Type B pancreatic cell (in vitro differentiated cells): ENCODE measurements at places on chromosomes 7 and 10.

DNA sequence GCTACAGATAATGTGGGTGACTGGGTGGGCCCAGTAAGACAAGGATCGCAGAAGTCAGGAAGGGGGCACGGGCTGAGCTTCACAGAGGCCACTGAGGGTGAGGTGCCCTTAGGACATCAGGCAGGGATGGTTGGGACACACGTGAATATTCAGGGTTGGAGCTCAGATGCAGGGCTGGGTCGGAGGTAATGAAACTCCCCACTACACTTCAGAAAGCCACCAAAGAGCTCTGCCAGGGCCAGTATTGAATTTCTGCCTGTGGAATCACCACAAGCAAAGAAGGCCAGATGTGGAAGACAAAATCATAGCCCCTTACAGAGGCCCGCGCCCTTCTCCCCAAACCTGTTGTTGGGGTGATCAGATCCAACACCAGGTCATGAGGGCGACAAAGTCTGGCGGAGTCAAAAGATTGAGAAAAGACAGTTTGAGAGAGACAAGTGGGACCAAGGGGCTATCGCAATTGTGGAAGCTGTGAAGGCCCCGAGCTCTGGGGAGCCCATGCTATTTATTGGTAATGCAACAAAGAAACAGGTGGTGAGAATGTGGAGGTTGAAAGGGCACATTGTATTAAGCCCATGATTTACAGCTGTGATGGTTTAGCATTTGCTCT lies 42.4 kb downstream of the STRA8 start:
- DNase-seq = no peak
- no peak overlapping the region for H3K27ac ChIP-seq
- peaks cover 3% of the 10 kb centered on the region for H3K4me1 ChIP-seq
- no peaks in the 10 kb centered on the region for H3K36me3 ChIP-seq
- H3K27me3 ChIP-seq = peaks cover 11% of the 10 kb centered on the region
- H3K4me3 ChIP-seq = no peak overlapping the region

DNA sequence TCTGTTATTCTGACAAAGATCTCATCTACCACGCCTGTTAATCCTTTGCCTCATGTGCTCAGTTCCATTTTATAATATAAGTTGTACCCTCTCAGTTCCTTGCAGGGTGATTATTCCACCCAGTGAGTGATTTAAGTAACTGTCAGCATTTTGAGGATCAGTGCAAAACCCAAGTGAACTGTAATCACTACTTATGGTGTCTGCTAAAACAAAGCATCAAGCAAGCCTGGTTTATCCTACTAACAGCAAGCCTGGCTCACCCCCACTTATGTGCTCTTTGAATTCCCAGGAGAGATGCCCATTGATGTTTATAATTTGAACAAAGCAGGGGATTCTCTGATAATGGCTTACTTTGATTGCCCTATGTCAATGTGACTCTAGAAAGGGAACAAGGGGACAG lies 186.8 kb upstream of the LRGUK start:
- no peak overlapping the region for H3K27ac ChIP-seq
- H3K4me3 ChIP-seq = no peak overlapping the region
- no peaks in the 10 kb centered on the region for H3K27me3 ChIP-seq
- peaks cover 6% of the 10 kb centered on the region for H3K4me1 ChIP-seq

DNA sequence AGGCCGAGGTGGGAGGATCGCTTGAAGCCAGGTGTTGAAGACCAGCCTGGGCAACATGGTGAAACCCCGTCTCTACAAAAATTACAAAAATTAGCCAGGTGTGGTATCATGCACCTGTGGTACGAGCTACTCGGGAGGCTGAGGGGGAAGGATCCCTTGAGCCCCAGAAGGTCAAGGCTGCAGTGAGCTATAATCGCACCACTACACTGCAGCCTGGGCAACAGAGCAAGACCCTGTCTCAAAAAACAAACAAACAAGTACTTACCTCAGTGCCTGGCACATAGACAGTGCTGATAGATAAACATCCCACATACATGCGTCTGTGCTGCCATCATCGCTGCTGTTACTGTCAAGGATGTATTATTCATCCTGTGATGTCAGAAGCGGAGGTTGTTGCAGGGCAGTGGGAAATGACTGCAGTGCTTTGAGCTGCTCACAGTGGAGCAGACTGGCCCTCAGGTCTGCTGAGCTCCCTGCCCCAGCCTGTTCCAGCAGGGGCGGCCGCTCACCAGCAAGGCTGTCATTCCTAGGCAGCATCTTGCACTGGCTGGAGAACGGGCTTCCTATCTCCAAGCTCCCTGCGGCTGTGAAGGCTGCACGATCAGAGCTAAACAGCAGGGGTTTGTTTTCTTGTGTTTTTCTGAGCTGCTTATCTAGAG lies 18.6 kb downstream of the FOXK1 start:
- DNase-seq = no peak
- no peaks in the 10 kb centered on the region for H3K27me3 ChIP-seq
- H3K36me3 ChIP-seq = no peaks in the 10 kb centered on the region
- H3K4me3 ChIP-seq = no peak overlapping the region
- peak overlapping the region; percentile 83 for H3K27ac ChIP-seq

GRCh38 chr10:131949041-131949862 lies 32.5 kb downstream of the BNIP3 start:
- no peaks in the 10 kb centered on the region for H3K27me3 ChIP-seq
- H3K4me3 ChIP-seq = no peak overlapping the region
- H3K4me1 ChIP-seq = no peaks in the 10 kb centered on the region

GRCh38 chr10:46079831-46080585 lies 33.9 kb upstream of the MSMB start:
- no peak overlapping the region for H3K4me3 ChIP-seq
- peaks cover 3% of the 10 kb centered on the region for H3K27me3 ChIP-seq
- DNase-seq = no peak
- no peaks in the 10 kb centered on the region for H3K4me1 ChIP-seq
- H3K27ac ChIP-seq = no peak overlapping the region

- H3K4me3 ChIP-seq = no peak overlapping the region
- no peak for DNase-seq
- no peaks in the 10 kb centered on the region for H3K27me3 ChIP-seq
- no peak overlapping the region for H3K27ac ChIP-seq
Measured at GRCh38 chr7:84821671-84822534, 365.0 kb downstream of the SEMA3D start.

DNA sequence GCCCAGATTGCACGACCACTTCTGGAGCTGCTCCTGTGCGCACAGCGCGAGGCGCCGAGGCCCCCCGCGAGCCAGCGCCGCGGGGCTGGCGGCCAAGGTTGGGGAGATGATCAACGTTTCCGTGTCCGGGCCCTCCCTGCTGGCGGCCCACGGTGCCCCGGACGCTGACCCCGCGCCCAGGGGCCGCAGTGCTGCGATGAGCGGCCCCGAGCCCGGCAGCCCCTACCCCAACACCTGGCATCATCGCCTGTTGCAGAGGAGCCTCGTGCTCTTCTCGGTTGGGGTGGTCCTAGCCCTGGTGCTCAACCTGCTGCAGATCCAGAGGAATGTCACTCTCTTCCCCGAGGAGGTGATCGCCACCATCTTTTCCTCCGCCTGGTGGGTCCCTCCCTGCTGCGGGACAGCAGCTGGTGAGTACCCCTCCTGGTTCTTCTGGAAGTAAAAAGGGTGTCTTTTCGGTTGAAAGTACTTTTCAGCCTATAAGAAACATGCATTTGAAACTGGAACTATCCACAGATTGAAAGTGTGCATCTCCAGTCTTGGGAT lies 683 bp downstream of the INSIG1 start:
- peak overlapping the region; percentile 94 for H3K4me3 ChIP-seq
- peaks cover 12% of the 10 kb centered on the region for H3K36me3 ChIP-seq
- H3K27me3 ChIP-seq = no peaks in the 10 kb centered on the region
- H3K27ac ChIP-seq = peak overlapping the region; percentile 86
- peaks cover 20% of the 10 kb centered on the region for H3K4me1 ChIP-seq

GRCh38 chr10:62384057-62384446 lies 9.9 kb downstream of the ZNF365 start:
- H3K27me3 ChIP-seq = peaks cover 7% of the 10 kb centered on the region
- H3K36me3 ChIP-seq = no peaks in the 10 kb centered on the region
- no peaks in the 10 kb centered on the region for H3K4me1 ChIP-seq
- no peak for DNase-seq
- no peak overlapping the region for H3K27ac ChIP-seq

GRCh38 chr7:31114593-31115343 lies 62.7 kb downstream of the ADCYAP1R1 start:
- H3K36me3 ChIP-seq = no peaks in the 10 kb centered on the region
- no peaks in the 10 kb centered on the region for H3K4me1 ChIP-seq
- no peak overlapping the region for H3K27ac ChIP-seq
- H3K27me3 ChIP-seq = peaks cover 51% of the 10 kb centered on the region
- DNase-seq = no peak

DNA sequence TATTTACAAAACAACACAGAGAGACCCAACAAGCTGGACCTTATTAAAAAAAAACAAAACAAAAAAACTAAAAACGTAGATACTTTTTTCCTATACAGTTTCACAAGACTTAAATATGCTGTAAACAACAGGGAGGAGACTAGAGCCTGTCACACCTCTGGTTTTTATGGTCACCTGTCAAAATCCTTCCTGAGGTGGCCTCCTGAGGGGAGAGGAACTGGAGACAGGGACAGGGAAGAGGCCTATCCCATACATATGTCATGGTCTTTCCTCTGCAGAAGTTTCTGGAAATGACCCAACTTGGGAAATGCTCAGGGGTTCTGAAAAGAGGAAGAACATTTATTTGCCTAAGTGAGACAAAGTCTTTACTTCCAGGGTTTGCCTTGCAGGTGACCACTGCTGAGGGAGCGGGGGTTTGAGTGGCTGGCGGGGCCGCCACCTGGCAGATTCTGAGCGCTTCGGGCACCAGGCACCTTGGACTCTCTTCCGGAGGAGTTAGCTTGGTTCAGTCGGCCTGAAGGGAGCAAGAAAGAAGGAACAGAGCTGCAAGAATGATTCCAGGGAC lies 18.3 kb downstream of the CPA1 start:
- H3K4me3 ChIP-seq = no peak overlapping the region
- peaks cover 42% of the 10 kb centered on the region for H3K36me3 ChIP-seq
- no peaks in the 10 kb centered on the region for H3K27me3 ChIP-seq

GRCh38 chr7:49297958-49298357 lies 373.6 kb downstream of the CDC14C start:
- no peak overlapping the region for H3K27ac ChIP-seq
- no peaks in the 10 kb centered on the region for H3K27me3 ChIP-seq
- H3K4me1 ChIP-seq = no peaks in the 10 kb centered on the region
- DNase-seq = no peak
- no peak overlapping the region for H3K4me3 ChIP-seq
- H3K36me3 ChIP-seq = no peaks in the 10 kb centered on the region

DNA sequence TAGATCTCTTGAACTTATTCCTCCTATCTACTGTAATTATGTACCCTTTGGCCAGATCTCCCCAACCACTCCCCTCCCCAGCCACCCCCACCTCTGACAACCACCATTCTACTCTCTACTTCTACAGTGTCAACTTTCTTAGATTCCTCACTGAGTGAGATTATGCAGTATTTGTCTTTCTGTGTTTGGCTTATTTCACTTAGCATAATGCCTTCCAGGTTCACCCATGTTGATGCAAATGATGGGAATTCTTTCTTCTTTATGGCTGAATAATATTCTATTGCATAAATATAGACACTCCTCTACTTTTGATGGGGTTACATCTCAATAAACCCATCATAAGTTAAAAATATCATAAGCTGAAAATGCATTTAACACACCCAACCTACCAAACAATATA lies 21.3 kb upstream of the HNRNPH3 start:
- no peak overlapping the region for H3K27ac ChIP-seq
- H3K36me3 ChIP-seq = no peaks in the 10 kb centered on the region
- no peak for DNase-seq
- no peaks in the 10 kb centered on the region for H3K27me3 ChIP-seq

DNA sequence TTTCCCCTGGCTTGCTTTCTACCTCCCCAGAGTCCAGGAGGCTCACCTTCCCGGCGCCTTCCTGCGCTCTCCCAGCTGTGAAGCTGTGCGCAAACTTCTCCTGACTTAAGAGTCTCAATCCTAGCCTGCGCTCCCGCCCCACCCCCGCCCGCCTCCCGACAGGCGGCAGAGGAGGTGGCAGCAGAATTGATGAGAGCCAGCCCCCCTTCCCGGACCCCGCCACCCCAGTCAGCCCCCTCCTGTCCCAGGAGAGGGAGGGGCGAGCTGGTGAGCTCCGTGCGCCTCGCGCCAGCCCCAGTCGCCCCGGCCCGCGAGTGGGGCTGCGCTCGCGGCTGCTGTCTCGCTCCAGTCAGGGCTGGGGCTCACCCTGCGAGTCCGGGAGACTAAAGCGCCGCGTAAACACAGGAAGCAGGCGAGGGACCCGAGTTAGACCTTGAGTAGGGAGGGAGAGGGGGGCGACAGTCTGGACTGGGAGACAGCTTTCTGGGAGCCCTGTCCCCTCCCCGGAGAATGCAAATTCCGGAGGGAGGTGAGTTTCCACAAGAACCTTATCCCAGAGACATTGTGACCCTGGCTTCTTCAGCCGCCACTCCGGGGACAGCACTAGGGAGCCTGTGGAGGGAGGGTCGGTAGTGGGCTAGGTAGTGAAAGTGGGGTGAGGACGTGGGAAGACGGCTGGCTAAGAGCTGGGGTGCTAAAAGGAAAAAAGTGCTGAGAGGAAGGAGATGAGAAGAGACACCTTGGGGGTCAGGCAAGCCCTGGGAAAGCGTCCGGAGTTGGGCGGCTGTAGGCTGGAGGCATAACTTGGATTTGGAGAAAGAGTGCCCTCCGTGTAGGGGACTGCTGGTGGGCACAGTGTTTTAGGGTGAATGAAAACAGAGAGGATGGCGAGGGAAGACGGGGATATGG lies at the start of gene CALCR:
TSS of gene CALCR (minus strand) at position 79 of the 909 bp plus-strand sequence. CDS start 87,743 bp downstream, outside the sequence.
- H3K27ac ChIP-seq = no peak within 1 kb of the TSS
- no peaks in the 10 kb centered on the region for H3K36me3 ChIP-seq
- peaks cover 6% of the 10 kb centered on the region for H3K4me1 ChIP-seq
- H3K27me3 ChIP-seq = peaks cover 93% of the 10 kb centered on the region

- H3K4me3 ChIP-seq = no peak overlapping the region
- peaks cover 3% of the 10 kb centered on the region for H3K27me3 ChIP-seq
- H3K36me3 ChIP-seq = no peaks in the 10 kb centered on the region
- DNase-seq = no peak
Measured at GRCh38 chr10:80760914-80761371, 223.2 kb downstream of the SH2D4B start.

GRCh38 chr10:2791774-2792443 lies 275.4 kb upstream of the PFKP start:
- no peaks in the 10 kb centered on the region for H3K4me1 ChIP-seq
- no peaks in the 10 kb centered on the region for H3K36me3 ChIP-seq
- H3K27ac ChIP-seq = no peak overlapping the region
- H3K27me3 ChIP-seq = peaks cover 27% of the 10 kb centered on the region

- H3K27me3 ChIP-seq = peaks cover 30% of the 10 kb centered on the region
- no peak overlapping the region for H3K27ac ChIP-seq
- H3K4me3 ChIP-seq = no peak overlapping the region
- DNase-seq = no peak
Measured at GRCh38 chr7:114658216-114658615, 243.6 kb downstream of the FOXP2 start.

DNA sequence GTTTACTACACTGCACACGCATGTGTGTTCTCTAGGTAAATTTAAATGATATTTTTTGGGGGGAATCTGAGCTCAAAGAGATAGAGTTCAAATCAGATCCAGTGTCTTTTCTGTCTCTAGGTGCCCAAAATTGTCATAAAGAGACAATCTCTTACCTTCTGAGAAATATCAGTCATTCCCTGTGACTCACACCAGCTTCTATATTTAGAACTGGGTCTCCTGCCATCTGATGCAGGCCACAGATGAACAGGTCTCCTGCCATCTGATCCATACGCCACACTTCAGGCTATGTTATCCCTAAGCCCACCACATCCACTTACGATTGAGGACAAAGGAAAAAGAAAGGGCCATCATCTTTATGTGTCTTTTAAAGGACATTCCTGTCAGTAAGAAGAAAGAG lies 136.3 kb upstream of the LAMB4 start:
- H3K36me3 ChIP-seq = no peaks in the 10 kb centered on the region
- H3K4me3 ChIP-seq = no peak overlapping the region
- H3K27me3 ChIP-seq = no peaks in the 10 kb centered on the region
- H3K27ac ChIP-seq = no peak overlapping the region

GRCh38 chr10:102635377-102635776 lies 8.9 kb upstream of the TRIM8 start:
- peak overlapping the region; percentile 24 for H3K4me3 ChIP-seq
- peak overlapping the region; percentile 93 for H3K27ac ChIP-seq
